ENCODE measurements at places on chromosomes 2 and 18. TPM values are rescaled to one million over a fixed set of nuclear protein-coding genes. Genes with fewer than 3 reads are reported as not detected.

Gene OTOS
- not detected for total RNA-seq

- no peak overlapping the region for H3K4me3 ChIP-seq
- H3K27ac ChIP-seq = no peak overlapping the region
- no peaks in the 10 kb centered on the region for H3K36me3 ChIP-seq
- no peak for DNase-seq
- no peaks in the 10 kb centered on the region for H3K27me3 ChIP-seq
Observed at GRCh38 chr2:45904946-45905631, 253.6 kb downstream of the PRKCE start.

GRCh38 chr2:40360652-40361051, 91.2 kb downstream of the SLC8A1 start:
- H3K4me1 ChIP-seq = peaks cover 32% of the 10 kb centered on the region
- no peak overlapping the region for H3K4me3 ChIP-seq
- H3K27me3 ChIP-seq = no peaks in the 10 kb centered on the region
- no peak overlapping the region for H3K27ac ChIP-seq
- no peak for DNase-seq
- H3K36me3 ChIP-seq = no peaks in the 10 kb centered on the region

DNA sequence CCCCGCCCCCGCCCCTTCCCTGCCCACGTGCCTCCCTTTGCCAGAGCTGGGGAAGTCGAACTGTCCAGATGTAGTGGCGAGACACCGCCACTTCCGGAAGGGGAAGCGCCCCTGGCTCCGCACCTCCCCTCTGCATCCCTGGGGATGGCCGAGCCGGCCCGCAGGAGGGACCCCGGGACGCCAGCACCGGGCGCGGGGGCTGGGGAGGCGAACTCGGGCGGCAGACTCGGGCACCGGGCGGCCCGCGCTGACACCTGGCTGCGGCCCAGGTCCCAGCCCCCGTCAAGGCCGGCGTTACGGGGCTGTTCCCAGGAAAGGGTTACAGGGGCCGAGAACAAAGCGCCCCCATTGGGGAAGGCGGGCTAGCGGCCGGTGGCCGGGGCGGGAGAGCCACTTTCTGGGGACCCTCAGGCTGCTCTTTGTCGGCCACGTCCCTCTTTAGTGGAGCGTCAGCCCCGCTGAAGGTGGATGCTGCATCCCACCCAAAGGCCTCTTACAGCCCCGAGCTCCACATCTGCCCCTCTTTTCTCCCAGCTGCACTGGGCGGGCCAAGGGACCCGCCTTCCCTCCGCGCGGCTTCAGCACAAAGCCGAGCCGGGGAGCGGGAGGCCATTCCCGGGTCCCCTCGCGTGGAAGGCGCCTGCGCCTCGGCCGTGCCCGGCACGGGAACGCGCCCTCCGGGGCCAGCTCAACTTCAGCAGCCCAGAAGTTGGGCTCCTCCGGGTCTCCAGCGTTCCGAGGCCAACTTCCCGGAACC, 1.3 kb downstream of the SDC1 start:
- no peaks in the 10 kb centered on the region for H3K36me3 ChIP-seq
- H3K27ac ChIP-seq = peak overlapping the region; percentile 77
- peaks cover 34% of the 10 kb centered on the region for H3K4me1 ChIP-seq
- DNase-seq = peak; percentile 72
- no peaks in the 10 kb centered on the region for H3K27me3 ChIP-seq

GRCh38 chr2:113799375-113799774, 42.9 kb upstream of the SLC35F5 start:
- H3K36me3 ChIP-seq = no peaks in the 10 kb centered on the region
- no peak overlapping the region for H3K27ac ChIP-seq
- H3K27me3 ChIP-seq = no peaks in the 10 kb centered on the region
- no peak overlapping the region for H3K4me3 ChIP-seq

GRCh38 chr2:100703213-100703612, 116.7 kb upstream of the NPAS2 start:
- H3K4me1 ChIP-seq = no peaks in the 10 kb centered on the region
- peaks cover 6% of the 10 kb centered on the region for H3K27me3 ChIP-seq
- no peak overlapping the region for H3K27ac ChIP-seq
- no peak for DNase-seq
- H3K36me3 ChIP-seq = no peaks in the 10 kb centered on the region
- no peak overlapping the region for H3K4me3 ChIP-seq

GRCh38 chr2:104768694-104769093, 85.2 kb upstream of the POU3F3 start:
- no peak overlapping the region for H3K27ac ChIP-seq
- H3K4me3 ChIP-seq = no peak overlapping the region
- H3K27me3 ChIP-seq = peaks cover 7% of the 10 kb centered on the region
- DNase-seq = no peak

- peaks cover 22% of the 10 kb centered on the region for H3K4me1 ChIP-seq
- no peak overlapping the region for H3K4me3 ChIP-seq
- no peak for DNase-seq
- peaks cover 2% of the 10 kb centered on the region for H3K27me3 ChIP-seq
- no peaks in the 10 kb centered on the region for H3K36me3 ChIP-seq
- H3K27ac ChIP-seq = peak overlapping the region; percentile 71
Observed at GRCh38 chr18:48742706-48743475, 204.1 kb downstream of the CTIF start.

DNA sequence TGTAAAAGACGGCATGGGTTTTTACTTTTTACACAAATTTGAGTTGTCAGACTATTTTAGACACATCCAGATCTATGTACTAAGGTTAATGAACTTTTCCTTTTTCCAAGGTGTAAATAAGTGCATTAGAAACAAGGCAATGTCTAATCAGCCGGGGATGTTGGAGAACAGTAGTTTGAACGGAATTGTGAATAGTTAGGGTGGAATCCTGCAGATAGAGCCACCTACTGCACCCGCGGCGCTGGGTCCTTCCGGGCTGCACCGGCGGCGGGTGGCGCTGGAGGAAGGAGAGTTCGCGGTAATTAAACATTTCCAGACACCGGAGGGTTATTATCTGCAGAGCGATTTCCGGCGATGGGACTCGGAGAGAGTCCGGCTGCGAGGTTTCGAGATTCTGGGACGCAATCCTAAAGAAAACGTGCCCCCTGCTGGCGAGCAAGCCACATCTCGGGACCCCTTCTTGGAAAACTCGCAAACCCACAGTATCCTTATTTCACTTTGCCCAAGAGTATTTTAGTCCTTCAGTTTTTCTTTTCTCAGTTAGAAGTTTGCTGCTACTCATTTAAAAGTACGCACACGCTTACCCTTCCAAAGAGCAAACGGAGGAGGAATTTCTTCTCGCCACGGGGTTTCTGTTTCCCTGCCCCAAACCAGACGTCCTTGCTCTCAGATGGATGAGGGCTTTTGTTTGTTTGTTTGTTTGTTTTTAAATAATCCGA, 4.5 kb upstream of the OSR1 start:
- H3K4me1 ChIP-seq = peaks cover 32% of the 10 kb centered on the region
- H3K27ac ChIP-seq = peak overlapping the region; percentile 53
- H3K36me3 ChIP-seq = no peaks in the 10 kb centered on the region
- H3K27me3 ChIP-seq = peaks cover 100% of the 10 kb centered on the region
- peak overlapping the region; percentile 70 for H3K4me3 ChIP-seq
- DNase-seq = peak; percentile 73

Data from mesothelial cell of epicardium (in vitro differentiated cells).